HTR-8/SVneo (cell line): ENCODE measurements at places on chromosomes 2 and 18.

GRCh38 chr2:27977731-27978312 is 87.3 kb downstream of the BABAM2 start:
- DNase-seq = peak; percentile 59

DNA sequence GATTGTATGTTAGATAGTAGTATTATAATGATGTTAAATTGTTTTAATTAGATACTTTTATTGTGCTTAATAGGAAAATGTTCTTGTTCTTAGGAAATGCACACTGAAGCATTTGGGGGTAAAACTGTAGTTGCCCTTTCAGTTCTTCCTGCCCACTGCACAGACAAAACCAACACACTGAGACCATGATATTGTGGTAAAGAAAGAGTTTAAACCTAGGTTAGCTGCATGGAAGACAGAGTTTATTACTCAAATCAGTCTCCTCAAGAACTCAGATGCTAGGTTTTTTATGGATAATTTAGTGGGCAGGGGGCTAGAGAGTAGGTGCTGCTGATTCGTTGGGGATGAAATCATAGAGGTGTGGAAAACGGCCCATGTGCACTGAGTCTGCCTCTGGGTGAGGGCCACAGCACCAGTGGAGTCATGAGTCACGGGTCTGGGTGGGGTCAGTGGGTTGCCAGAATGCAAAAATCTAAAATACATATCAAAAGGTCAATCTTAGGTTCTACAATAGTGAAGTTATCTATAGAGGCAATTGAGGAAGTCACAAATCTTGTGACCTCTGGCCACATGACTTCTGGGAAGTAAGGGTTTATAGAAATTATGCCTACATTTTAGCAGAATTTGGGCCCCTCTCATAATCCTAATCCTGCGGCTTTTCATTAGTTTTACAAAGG is 283.4 kb upstream of the FBXO11 start:
- no peak for DNase-seq

DNA sequence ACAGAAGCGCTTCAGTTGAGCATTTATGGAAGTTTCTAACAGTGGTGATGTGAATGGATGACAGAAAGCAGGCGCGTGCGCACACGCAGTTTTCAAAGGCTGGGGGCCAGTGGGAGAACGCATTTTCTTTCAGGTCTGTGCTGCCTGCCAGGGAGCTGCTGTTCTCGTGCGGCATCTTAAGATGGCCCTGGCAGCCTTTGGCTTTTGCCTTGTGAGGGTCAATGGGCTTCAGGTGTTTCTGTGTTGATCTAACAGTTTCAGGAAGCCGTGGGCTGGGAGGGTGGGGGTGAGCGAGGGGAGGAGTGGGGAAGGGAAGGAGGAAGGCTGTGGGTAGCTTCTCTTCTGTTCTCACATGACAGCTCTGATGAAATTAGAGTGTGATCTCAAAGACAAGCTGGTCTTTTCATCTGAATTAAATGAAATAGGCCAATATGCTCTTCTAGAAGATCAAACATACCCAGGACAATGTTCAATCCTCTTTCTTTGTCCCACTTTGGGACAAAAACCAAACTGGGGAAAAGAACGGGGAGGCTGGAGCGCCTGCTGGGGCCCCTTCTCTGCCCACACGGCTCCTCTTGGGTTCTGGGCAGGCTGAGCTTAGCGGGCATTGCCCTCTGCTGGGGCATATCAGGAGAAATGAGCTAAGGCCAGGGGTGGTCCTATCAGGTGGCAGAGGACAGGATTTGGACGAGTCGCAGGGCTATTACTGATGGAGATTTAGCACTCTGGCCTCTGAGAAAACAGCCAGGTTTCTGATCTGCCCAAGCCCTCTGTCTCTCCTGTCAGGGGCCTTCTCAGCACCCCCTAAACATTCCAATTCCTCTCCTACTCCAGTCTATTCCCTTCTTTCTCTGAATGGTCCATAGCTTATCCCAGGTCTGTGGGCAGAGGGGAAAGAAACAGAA is 126.2 kb upstream of the LGALSL start:
- DNase-seq = peak; percentile 35

GRCh38 chr2:66692521-66693054 is 257.7 kb downstream of the MEIS1 start:
- no peak for DNase-seq

GRCh38 chr18:63962137-63962536 is 7.7 kb upstream of the SERPINB8 start:
- DNase-seq = no peak

DNA sequence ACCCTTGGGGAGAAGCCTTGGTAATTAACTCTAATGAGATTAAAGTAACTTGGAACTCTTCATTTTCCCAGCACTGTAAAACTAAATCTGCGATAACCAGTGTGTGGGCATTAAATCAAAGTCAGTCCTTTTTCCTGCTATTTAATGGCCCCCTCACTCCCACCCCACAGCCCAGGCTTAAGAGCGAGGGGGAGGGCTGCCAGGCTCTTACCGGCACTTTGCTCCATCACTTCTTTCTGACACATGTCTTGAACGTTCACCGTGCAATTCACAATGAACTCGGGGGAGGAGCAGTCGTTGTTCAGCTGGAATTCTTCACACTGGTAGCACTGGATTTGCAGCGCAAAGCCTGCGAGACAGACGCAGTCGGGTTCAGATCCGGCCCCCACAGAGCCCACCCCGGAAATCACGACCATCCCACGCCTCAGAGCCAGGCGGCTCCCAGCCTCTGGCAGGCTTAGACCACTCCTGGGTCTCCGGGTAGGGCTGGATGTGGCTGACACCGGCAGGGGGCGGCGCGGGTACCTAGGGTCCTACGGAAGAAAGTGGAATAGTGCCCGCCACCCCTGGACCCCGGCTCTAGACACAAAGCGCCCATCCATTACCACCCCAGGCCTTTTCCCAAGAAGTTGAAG is 1.7 kb downstream of the LYPD1 start:
- DNase-seq = peak; percentile 42

- DNase-seq = peak; percentile 34
Observed at GRCh38 chr2:12412898-12413305, 303.8 kb upstream of the TRIB2 start.

- no peak for DNase-seq
Observed at GRCh38 chr18:13377496-13377895, 158.9 kb downstream of the LDLRAD4 start.

DNA sequence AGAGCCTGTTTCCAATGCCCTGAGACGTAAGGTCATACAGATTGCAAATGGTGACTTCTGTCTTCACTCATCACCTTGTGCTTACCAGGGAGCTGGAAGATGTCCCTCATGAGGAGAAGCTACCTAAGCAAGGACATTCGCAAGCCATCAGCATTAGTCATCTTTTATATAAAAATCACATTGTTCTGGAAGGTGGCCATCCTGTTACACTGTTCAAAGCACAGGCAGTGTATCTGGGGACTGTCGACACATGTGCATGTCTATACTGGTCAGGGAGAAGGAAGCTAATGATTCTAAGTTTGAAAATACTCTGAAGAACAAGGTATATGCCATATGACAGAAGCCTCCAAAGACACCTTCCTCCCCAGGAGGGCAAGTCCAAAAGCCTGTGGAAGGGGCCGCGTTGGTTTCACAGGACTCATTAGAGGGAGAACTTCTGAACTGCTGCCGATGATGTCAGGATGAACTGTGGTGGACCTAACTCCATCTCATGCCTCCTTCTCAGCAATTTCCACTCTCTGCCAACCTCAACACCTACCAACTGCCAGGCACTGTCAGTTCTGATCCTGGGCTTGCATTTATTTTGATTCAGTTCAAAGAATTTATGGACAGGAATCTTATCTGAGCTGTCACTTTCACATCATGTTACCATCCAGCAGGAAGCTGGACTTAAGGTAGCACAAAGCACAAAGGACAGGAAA is 39.4 kb downstream of the DNER start:
- DNase-seq = no peak

- DNase-seq = no peak
Observed at GRCh38 chr2:159867567-159868361, 69.8 kb upstream of the CD302 start.

DNA sequence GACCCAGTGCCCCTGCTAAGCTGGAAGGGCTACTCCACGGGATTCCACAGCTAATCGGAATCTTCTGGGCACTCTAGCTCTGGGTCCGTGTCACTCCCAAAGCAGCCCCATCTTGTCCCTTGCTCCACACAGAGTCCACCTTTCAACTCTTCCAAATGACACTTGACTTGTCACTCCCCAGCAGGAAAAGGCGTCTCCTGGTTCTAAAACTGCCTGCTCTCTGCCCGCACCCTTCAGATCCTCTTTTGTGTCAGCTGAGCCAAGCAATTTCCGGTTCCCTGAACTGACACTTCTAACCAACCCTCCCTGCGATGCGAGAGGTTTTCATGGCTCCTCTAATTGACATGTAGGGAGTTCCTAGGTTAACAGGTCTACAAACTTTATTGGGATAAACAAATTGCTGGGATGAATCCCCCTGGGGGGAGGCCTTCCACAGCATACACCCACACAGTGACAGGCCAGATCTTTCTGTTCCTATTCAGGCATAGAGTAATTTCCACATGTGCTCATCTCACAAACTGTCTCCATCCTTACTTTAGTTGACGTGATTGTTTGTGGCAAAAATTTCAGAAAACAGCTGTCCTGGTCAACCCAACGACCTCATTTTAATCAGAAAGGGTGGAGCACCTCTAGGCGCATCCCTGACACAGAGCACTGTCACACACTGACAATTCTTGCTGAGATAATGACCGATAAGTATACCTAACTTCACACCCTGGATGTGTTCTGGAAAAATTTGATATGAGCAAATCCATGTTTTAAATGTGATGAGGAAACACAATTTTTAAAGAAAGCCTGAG is 104.9 kb downstream of the RBMS1 start:
- DNase-seq = no peak
